ENCODE measurements at places on chromosomes 6 and 20. TPM values are rescaled to one million over a fixed set of nuclear protein-coding genes. Genes with fewer than 3 reads are reported as not detected.

NKX2-2 gene
- total RNA-seq: not detected

ASCC3 gene
- 43.1 TPM for total RNA-seq

SPATS1 gene
- not detected for total RNA-seq

HSPA1L gene
- total RNA-seq: 1.8 TPM

KIF13A gene
- total RNA-seq: 46.1 TPM

ZKSCAN4 gene
- total RNA-seq: 4.5 TPM

CST5 gene
- total RNA-seq: not detected

BPIFA2 gene
- not detected for total RNA-seq

KCNB1 gene
- total RNA-seq: 2.4 TPM

MCM9 gene
- total RNA-seq: 12.1 TPM

C20orf141 gene
- total RNA-seq: not detected

GATA5 gene
- total RNA-seq: not detected

PNRC1 gene
- 173 TPM for total RNA-seq

GRM1 gene
- 0.10 TPM for total RNA-seq

EFCAB8 gene
- total RNA-seq: not detected

- DNase-seq: no peak
Observed at GRCh38 chr6:116136373-116136772, 10.4 kb upstream of the COL10A1 start.

GRCh38 chr6:13180538-13180937, 147.8 kb downstream of the TBC1D7 start:
- DNase-seq: no peak

GRCh38 chr6:128067446-128068118, 166.7 kb upstream of the THEMIS start:
- no peak for DNase-seq

DNA sequence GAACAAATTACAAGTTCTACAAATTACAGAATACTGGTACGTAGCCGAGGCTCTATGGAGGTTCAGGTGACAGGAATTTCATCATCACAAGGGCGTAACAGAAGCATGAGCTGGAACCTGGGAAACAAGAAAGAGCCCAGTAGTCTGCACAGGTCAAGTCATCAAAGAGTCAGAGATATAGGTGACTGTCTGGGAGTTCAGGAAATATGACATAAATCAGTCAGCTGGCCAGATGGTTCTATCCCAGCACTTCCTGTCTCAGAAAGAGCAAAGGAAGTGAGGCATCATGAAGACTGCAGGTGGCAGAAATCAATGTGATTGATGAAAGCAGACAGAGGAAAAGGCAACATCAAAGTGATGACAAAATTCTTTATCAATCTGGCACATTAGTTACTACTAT, 23.3 kb downstream of the MYCT1 start:
- DNase-seq: no peak

DNA sequence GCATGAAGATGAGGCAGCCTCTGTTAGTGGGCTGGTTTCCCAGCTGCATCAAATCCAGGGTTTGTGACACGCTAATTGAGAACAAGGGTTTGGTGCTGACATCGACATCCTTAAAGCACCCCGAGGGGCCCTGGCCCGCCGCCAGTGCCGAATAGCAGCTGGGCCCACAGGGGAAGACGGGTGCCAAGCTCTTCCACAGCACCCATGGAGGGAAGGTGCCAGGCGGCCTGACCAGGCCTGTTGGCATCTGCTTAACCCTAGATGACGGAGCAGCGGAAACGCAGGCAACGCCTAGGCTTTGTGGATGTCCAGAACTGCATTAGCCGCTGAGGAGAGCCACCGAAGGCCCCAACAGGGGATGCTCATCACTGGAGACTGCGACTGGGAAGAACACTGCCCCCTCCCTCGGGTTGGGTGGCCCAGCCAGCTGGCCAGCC, 16.0 kb downstream of the UQCC2 start:
- DNase-seq: peak; percentile 33

GRCh38 chr6:149471801-149472200, 13.0 kb downstream of the ZC3H12D start:
- no peak for DNase-seq

GRCh38 chr6:13702809-13703302, 8.8 kb downstream of the RANBP9 start:
- no peak for DNase-seq

DNA sequence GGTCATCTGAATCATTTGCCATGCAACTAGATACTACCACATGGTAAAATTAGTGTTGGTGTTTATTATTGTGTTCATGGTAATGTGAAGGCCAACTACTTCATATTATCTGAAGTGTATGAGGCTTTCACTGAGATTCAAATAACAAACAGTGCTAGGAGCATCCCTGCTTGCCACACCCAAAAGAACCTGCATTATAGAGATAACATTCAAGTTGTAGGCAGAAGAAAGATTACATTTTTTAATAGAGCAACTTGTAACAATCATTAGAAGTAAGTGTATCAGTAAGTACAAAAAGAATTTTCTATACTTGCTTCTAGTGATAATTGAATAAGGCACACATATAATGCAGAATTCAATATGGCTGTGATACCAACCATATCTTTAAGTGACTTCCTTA, 49.8 kb downstream of the BCKDHB start:
- no peak for DNase-seq

- no peak for DNase-seq
Observed at GRCh38 chr6:31617010-31617409, 2.0 kb downstream of the AIF1 start.

- DNase-seq: no peak
Observed at GRCh38 chr20:10216146-10216791, 2.4 kb upstream of the SNAP25 start.

DNA sequence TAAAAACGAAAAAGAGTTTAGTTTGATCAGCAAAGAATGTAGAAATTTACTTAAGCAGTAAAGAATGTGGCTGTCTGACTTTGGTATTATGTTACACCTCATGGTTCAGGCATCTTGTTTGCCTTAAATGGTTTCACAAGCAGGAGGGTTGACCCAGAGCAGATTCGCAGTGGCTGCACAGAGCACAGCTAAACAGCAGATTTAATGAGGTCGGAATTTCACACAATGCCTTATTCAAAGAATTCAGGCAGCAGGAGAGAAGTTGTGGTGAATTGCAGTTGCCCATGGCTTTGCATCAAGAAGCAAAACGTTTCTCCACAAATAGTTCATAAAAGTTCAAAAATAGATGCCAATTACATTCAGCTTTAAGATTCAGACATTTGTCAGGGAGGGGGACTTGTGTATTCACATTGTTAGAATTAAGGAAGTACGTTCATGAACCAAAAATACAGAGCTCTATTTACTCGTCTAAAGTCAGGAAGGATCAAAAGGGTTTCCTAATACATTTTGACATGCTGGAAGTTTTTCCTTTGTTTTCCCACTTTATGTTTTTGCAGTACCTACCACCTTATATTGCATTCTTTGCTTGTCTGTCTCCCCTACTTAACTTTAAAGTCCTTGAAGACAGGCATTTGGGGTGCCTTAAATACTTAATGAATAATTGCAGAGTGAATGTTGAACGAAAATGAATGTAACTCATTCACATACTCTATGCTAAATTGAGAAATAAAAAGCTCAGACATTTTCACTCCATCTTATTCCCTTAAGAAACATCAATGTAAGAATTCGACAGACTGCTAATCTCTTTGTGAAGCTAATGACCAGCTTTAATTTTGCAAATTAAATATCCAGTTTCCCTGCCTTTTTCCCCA, 1163.6 kb upstream of the CITED2 start:
- peak; percentile 90 for DNase-seq

GRCh38 chr6:118324116-118324515, 224.0 kb upstream of the PLN start:
- DNase-seq: no peak

GRCh38 chr20:64100566-64100888, 6.8 kb downstream of the NPBWR2 start:
- DNase-seq: no peak

- DNase-seq: no peak
Observed at GRCh38 chr20:57762531-57763234, 52.9 kb upstream of the PMEPA1 start.

DNA sequence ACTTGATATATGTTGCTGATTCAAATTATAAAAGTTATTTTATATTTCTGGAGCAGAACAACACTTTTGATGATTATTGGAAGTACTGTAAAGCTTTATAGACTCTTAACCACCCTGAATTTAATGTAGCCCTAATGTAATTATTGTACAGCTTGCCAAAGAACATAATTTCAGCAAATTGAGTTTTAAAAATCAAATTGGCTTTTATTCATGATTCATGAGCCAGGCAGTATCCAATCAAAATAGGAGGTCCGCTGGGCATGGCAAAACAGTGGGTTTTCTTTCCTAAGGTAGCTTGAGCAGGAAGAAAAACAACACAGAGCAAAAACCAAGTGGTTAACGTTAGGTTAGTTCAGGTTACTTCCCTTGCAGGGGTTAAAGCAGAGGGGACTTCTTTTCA, 64.8 kb upstream of the MAP7 start:
- no peak for DNase-seq

- DNase-seq: no peak
Observed at GRCh38 chr6:131054392-131055250, 8.4 kb downstream of the EPB41L2 start.

- DNase-seq: no peak
Observed at GRCh38 chr6:43290339-43290904, 7.6 kb upstream of the SLC22A7 start.

DNA sequence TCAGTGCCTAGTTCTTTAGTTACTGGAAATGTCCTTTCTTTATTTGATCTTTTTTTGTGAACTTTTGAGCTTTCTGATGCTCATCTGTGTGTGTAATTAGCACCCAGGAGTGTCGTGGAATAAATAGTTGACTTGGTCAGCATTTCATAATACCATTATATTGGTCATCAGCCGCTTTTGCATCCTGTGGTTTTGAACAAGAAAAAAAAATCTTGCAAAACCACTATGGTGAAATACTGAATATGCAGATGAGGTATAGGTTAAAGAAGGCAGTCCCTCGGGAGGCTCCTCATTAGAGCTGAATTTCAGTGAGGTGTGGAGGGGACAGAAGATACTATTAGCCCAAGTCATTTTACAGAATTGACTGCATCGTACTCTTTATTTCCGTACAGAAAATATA, 90.1 kb downstream of the FOXO3 start:
- DNase-seq: no peak

GRCh38 chr6:25250878-25251277, 28.3 kb upstream of the CARMIL1 start:
- DNase-seq: no peak

GRCh38 chr20:45611054-45611453, 18.5 kb upstream of the WFDC10A start:
- no peak for DNase-seq

GRCh38 chr6:118263921-118264486, 284.1 kb upstream of the PLN start:
- peak; percentile 15 for DNase-seq

DNA sequence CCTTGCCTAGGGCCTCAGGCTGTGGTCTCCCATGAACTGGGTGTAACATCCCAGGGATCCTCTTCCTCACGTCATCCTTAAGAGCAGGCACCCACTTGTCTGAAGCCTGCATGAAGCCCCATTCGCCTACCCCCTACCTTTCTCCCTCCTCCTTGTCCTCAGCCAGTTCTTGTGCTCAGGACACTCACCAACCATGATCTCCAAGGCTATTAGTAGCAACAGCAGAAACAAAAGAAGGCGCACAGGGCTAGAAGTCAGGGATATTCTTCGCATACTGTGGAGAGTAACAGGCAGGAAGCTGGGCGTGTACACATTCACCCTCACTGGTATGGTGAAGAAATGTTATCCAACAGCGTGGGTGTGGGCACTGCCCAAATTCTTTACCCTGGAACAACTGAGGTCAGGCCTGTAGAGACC, 7.3 kb downstream of the RAET1E start:
- DNase-seq: no peak

- DNase-seq: no peak
Observed at GRCh38 chr6:169343886-169344749, 90.5 kb upstream of the THBS2 start.

GRCh38 chr6:90819483-90819882, 232.6 kb upstream of the MAP3K7 start:
- no peak for DNase-seq
